Activated naive CD4-positive, alpha-beta T cell treated with anti-CD3 and anti-CD28 coated beads for 36 hours (primary cell): ENCODE measurements at places on chromosomes 3 and 15. TPM values are rescaled to one million over a fixed set of nuclear protein-coding genes. Genes with fewer than 3 reads are reported as not detected.

Gene MASP1
- total RNA-seq: not detected

- DNase-seq: no peak
Observed at GRCh38 chr3:180828001-180828720, 84.3 kb upstream of the FXR1 start.

DNA sequence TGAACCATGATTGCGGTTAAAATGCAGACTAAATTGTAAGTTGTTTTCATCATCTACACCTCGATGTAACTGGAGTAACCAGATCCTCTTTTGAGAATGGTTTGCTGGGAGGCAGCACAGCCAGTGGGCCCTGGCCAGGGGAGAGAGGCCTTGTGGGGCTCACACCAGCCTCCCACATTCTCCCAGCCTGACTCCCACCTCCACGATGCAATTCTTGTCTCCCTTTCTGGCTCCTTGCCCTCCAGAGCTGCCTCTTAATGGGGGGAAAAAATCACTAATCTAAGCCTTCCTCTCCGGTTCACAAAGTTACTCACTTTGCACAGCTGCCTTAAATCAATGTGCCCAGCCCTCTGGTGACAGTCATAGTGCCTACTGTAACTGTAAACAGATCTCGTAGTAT lies 17.9 kb upstream of the PAQR5 start:
- no peak for DNase-seq

- DNase-seq: no peak
Observed at GRCh38 chr3:168212664-168213285, 117.1 kb upstream of the GOLIM4 start.

GRCh38 chr15:33089878-33090757 lies 104.4 kb downstream of the FMN1 start:
- no peak for DNase-seq

Gene ADAMTS17
- 1.0 TPM for total RNA-seq

DNA sequence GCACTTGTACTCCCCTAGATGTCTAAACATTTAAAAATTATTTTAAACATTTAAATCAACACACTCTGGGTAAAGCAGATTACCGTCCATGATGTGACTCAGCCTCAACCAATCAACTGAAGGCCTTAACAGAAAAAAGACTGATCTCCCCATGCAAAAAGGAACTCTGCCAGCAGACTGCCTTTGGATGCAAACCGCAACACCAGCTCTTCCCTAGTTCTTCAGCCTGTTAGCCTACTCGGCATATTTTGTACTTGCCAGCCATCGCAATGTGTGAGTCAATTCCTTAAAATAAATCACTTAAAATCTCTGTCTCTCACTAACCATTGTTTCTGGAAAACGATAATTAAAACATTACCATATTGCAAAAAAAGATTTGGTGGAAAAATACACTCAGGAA lies 375.9 kb downstream of the RSL24D1 start:
- DNase-seq: no peak

Gene TMEM202
- not detected for total RNA-seq

GRCh38 chr3:124812291-124813265 lies 74.6 kb downstream of the ITGB5 start:
- no peak for DNase-seq

GRCh38 chr3:64759811-64760210 lies 72.0 kb upstream of the ADAMTS9 start:
- DNase-seq: no peak

- DNase-seq: no peak
Observed at GRCh38 chr15:82128401-82129148, 82.8 kb upstream of the MEX3B start.

- no peak for DNase-seq
Observed at GRCh38 chr3:27031476-27031875, 337.7 kb downstream of the NEK10 start.

Gene TMEM158
- total RNA-seq: not detected

Gene FRMD5
- 0.37 TPM for total RNA-seq

Gene ACTRT3
- total RNA-seq: 0.30 TPM

GRCh38 chr3:114377426-114377825 lies 83.6 kb downstream of the TIGIT start:
- DNase-seq: no peak

DNA sequence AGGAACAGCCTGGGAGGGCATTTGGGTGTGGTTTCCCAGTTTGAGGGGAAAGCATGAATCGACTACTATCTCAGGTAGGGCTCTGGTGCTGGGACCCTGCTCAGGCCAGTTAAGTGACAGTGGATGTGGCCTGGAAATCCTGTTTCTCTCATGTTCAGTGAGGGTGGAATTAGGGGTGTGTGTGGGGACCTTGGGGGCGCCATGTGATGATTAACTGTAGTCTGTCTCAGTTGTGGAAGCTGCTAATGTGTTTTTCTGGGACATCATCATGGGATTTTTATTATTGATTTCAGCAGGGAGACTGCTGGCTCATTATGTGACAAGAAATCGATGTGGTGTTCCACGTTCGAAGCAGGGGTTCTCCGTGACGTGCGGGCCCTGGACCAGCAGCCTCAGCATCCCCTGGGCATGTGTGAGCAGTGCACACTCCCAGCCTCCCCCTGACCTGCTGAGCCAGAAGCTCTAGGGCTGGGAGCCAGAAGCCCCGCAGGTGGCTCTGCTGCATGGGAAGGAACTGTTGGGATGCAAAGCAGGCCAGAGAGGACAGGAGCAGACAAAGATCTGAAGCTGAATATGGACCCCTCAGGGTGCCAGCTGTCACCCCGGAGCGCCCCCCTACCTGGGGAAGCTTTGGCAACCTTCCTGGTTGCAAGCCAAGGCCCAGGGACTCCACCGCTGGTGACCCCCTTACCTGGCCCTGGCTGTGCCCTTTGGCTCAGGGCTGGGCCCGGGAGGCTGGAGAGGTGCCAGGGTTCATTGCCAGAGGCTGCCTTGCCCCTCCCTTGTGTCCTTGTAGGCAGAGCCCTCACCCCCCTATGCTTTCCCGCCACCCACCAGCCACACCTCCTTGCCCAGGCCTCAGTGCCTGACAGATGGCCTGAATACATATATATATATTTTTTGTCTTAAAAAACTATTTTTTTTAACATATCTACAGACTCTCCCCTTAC lies 149.8 kb downstream of the APBA2 start:
- no peak for DNase-seq

- DNase-seq: peak; percentile 49
Observed at GRCh38 chr3:65342084-65342683, 654.4 kb upstream of the ADAMTS9 start.

DNA sequence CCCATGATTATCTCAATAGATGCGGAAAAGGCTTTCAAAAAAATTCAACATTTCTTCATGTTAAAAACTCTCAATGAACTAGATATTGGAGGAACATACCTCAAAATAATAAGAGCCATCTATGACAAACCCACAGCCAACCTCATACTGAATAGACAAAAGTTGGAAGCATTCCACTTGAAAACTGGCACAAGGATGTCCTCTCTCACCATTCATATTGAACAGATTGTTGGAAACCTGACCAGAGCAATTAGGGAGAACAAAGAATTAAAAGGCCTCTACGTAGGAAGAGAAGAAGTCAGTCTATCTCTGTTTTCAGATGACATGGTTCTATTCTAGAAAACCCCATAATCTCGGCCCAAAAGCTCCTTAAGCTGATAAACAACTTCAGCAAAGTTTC lies 274.5 kb upstream of the MANF start:
- DNase-seq: no peak

DNA sequence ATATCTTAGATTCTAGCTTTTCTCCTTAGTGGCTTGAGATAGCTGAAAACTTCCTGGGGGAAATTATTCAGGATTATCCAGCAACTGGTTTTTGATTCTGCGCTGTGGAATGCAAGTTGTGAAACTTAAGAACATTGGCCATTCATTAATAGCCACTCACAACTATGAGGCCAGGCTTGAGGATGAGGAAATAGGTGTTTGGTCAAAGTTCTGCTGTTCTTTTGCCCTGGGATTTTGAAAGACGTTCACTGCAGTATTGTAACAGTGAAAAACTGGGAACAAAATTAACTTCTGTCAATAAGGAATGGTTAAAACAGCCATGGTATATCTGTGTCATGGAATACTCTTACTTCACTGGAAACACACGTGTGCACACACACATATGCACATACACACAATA lies 44.1 kb downstream of the CTXND1 start:
- DNase-seq: no peak

DNA sequence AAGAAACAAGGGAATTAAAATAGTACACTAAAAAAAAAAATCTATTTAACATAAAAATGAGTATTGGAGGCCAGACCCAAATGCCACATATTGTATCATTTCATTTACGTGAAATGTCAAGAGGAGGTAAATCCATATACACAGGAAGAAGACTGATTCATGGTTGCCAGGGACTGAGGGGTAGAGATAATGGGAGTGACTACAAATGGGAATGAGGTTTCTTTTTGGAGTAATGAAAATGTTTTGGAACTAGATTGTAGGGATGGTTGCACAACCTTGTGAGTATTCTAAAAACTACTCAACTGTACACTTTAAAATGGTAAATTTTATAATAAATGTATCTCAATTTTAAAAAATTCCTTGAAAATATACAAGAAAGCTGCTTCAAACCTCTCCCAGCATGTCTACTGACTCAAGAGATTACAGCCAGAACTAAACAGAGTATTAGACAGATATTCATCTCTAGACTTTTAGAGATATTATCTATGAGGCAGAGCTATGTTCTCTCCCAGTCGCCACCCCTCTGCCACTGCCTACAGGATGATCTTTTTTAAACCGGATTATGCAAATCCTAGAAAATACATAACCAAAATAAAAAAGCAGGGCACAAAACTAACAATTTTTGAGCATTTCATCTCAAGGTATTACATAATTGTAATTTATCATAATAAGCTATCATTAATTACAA lies 6.2 kb downstream of the HLTF start:
- DNase-seq: no peak

- no peak for DNase-seq
Observed at GRCh38 chr3:194938845-194939531, 253.3 kb downstream of the FAM43A start.

Gene GP9
- total RNA-seq: not detected

Gene DNAH1
- 9.4 TPM for total RNA-seq
